ENCODE measurements at places on chromosomes 16 and 17.
A peak's percentile ranks its signal among the peaks of the same experiment; 100 is the strongest.

- no peak for DNase-seq
These were observed 1161.5 kb downstream of the CDH11 start for GRCh38 chr16:63960321-63960720.

- no peak for DNase-seq
These were observed 608.6 kb upstream of the EEF2KMT start for GRCh38 chr16:5706211-5706610.

DNA sequence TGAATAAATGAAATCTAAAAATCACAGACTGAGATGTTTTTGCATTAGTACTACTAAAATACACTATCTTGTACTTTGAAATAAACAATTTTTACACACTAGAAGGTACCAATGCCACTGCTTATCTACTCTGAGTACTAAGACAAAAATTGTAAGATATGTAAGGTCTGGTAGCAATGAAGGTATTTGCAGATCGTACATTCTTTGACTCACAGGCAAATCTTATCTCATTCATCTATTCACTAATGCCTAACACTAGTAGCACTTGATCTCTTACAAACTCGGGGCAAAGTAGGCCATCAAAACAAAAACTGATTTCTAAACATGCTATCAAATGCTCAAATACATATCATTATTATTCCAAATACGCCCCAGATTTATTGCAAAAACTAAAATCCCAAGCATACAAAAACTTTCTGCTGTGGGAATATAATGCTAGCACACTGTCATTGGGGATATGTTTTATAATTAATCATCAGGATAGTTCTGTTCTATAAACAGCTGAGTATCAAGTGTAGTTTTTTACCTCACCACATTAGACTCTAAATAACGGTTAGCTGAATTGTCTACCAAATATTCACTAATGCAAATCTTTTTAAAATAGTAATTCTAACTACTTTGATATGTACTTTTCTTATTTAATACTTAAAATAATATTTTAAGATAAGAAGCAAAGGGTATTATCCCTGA, 68.0 kb downstream of the MED13 start:
- no peak for DNase-seq

DNA sequence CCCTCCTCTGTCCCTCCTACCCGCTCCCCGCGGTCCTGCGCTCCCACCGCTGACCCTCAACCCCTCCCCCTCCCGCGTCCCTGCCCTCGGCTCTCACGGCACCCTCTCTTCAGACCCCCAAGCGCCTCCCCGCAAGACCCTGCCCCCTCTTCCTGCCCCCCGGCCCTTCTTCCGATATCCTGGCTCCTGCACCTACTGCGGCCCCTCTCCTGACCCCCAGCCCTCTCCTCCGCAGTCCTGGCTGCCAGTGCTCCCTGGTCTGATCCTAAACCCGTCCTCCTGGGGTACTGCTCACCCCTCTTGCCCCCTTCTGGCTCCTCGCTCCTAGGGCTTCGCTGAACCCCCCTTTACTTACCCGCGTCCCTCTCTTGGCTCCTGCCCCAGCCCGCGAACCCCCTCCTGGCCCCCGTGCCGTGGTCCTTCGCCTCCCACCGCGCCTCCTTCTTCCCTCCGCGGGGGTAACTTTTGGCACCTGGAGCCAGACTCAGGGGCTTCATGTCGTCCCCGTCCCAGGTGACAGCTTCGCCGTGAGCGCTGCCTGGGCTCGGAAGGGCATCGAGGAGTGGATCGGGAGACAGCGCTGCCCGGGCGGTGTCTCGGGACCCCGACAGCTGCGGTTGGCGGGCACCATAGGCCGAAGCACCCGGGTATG, 839 bp downstream of the NKD1 start:
- no peak for DNase-seq

DNA sequence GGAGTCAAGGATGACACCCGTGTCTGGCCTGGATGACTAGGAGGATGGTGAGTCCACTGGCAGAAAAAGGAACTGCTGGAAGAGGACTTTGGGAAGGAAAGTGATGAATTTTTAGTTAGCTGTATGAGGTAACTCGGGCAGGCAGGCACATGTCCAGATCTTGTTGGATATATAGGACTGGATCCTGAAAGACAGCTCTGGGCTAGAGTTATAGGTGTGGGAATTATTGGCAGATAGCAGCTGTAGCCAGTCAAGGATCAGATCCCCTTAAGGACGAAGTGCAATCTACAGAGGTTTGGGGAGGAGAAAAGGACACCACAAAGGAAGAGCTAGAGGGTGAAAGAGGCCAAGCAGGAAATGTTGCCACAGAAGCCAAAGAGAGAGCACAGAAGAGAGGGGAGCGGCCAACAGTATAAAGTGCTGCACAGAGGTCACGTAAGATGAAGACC, 10.1 kb downstream of the CYB5D1 start:
- peak; percentile 3 for DNase-seq

- DNase-seq = no peak
These were observed 18.2 kb downstream of the ITGAE start for GRCh38 chr17:3782751-3783150.

GRCh38 chr16:31695667-31696066, 168.0 kb downstream of the AHSP start:
- DNase-seq = peak; percentile 33

DNA sequence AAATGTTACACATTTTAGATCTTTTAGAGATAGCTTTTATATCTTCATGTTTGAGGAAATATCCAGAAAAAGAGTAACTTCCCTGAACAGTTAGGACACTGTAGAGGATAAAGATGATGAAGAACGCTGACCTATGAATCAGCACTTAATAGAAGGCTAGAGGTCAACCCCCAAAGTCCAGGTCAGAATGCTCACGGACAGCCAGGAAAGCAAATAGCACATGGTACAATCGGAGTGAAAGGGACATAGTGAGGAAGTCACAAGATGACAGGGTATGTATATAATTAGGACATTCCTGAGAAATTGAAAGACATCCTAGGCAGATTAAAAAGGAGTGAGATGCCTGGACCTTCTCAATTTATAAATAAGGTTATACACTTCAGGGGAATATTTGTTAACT, 55.1 kb upstream of the CNTNAP4 start:
- no peak for DNase-seq

- no peak for DNase-seq
These were observed 16.9 kb upstream of the GLIS2 start for GRCh38 chr16:4298761-4299522.

GRCh38 chr16:1103636-1103980, 7.6 kb upstream of the C1QTNF8 start:
- no peak for DNase-seq

GRCh38 chr17:17635126-17635525, 43.6 kb upstream of the PEMT start:
- DNase-seq = no peak

DNA sequence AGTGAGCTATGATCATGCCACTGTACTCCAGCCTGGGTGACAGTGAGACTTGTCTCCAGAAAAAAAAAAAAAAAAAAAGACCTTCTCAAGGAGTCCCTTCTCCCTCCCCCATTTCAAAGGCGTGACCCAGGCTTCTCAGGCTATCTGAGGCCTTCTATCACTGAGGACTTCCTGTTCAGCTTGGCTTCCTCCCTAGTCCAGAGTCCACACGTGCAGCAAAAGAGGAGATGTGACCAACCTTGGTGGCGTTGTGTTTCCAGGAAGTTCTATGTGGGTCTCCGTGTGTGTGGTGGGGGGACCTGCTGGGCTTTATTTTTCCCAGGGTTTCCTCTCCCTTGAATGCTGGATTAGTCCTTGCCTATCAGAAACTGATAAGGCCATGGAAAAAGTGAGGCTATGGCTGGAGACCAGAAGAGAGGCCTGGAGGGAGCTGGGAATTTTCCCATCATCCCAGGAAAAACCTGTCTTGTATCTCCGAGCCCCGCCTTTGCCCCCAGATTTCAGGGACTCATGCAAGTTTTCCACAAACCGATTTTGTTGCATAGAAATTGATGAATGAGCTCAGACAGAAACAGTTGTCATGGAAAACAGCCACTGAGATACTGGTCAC, 148.1 kb downstream of the SALL1 start:
- no peak for DNase-seq

- peak; percentile 83 for DNase-seq
These were observed 2.9 kb downstream of the RNASEK start for GRCh38 chr17:7014995-7015958.

- no peak for DNase-seq
These were observed 16.6 kb downstream of the ZFHX3 start for GRCh38 chr16:73031155-73031866.

GRCh38 chr16:2511128-2511800, 2.5 kb upstream of the ATP6V0C start:
- no peak for DNase-seq

Measured in stimulated activated CD4-positive, alpha-beta T cell treated with anti-CD3 and anti-CD28 coated beads, Interleukin-4, amount 100 ng/mL, for 24 hours (primary cell).